Peyer's patch (tissue), 4 donors: ENCODE measurements at places on chromosomes 1 and 21. TPM values are rescaled to one million over a fixed set of nuclear protein-coding genes. Genes with fewer than 3 reads are reported as not detected.

Gene GPR37L1
- total RNA-seq = 0.95 TPM

Gene DSCAM
- 0.19 TPM for total RNA-seq

- DNase-seq = no peak
Measured at GRCh38 chr1:228944296-228944695, 209.0 kb downstream of the RHOU start.

DNA sequence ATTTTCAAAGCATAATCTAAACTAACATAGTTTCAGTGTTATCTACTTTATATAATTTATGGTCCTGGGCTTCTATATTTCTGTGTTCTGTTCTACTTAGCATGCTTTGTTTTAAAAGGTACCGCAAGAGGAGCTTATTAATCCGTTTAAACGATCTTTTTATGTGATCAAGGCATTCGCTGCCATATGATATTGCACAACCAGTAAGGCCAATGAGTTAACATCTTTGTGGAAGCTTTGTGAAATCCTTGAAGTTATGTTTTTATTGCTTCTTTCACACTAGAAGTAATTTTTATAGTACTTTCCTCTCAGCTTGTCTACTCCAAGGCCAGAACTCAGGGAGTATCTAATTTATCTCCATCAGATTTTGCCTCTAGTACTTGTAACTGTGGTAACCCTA is 8.9 kb downstream of the LRRC8C start:
- no peak for DNase-seq

DNA sequence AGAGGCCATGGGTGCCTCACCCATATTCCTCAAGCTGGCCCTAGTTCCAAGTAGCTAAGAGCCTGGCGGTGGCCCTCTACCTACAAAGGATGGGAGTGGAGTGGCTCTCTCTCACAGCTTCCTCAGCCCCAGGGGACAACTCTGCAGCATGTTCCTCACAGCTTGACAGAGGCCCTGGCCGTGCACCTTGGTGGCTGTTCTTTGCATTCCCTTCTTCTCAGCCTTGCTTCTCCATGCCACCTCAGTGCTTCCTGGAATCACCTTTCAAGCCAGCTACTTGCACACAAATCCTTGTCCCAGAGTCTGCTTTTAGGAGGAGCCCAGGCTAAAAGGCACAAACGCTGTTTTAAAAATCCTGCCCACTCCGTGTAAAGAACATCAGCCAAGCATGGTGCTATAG is 69.0 kb upstream of the DIRAS3 start:
- DNase-seq = no peak

GRCh38 chr1:173431304-173432045 is 45.7 kb upstream of the PRDX6 start:
- DNase-seq = peak; percentile 95

DNA sequence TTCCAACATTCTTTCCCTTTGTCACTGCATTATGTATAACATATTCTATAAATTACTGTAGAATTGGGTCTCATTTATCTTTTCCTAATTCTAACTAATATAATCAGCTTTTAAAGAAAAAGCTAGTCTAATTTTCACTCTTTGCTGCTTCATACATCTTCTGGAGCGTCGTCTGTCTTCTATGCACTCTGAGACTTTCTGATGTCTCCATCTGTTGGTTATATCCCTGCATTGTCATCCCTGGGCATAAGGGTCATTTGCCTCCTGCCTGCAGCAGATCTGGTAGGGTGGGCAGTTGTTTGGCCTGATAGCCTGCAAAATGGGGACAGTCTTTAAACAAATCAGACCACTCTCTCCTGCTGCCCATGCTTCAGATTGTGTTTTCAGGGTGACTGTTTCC is 40.8 kb upstream of the DYNLT5 start:
- DNase-seq = no peak

DNA sequence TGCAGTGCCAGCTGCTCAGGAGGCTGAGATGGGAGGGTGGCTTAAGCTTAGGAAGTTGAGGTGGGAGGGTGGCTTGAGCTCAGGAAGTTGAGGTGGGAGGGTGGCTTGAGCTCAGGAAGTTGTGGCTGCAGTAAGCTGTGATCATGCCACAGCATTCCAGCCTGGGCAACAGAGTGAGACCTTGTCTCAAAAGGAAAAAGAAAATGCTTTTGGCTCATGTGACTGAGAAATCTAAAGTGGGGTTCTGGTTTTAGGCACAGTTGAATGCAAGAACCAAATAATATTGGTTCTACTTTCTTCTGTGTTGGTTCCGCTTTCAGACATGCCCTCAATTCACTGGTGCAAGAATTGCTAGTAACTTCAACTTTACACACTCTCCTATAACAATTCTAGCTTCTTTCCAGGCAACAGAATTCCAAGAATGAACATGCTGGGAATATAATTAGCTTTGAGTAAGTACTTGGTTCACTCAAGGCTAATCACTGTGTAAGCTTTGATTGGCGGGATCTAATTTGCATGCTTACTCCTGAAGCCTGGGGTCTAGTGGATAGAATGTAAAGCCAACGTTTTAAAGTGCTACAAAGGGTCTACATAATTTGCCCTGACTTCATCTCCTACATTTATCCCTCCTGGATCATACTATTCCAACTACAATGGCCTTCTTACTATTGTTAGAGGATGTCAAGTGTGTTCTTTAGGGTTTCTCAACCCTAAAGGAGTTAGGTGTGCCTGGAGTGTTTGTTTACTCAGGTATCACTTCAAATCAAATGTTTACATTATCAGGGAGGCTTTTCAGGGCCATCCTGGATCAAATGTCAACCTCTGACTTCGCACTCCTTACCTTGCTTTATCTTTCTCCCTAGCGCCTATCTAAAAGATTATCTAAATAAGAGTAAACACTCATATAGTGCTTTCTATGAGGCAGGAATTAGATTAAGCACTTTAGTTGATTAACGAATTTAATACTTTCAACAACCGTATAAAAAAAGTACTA is 115.1 kb downstream of the SLC16A1 start:
- no peak for DNase-seq

- no peak for DNase-seq
Measured at GRCh38 chr21:44700101-44701022, 3.4 kb downstream of the KRTAP10-12 start.

DNA sequence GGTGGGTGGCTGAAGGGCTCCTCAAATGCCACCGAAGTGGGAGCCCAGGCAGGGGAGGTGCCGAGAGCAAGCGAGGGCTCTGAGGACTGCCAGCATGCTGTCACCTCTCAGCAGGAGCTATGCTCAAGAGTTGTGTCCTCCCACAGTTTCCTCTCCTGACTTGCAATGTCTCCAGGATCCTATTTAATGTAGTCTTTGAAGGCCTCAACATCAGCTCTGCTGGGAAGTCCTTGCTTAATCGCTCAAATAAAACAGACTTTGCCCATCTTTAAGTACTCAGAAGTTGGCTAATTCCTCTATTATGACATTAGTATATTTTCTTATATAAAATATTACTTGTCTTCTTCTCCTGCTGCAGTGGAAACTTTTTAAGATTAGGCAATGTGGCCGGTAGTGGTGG is 154.2 kb upstream of the NRIP1 start:
- no peak for DNase-seq

DNA sequence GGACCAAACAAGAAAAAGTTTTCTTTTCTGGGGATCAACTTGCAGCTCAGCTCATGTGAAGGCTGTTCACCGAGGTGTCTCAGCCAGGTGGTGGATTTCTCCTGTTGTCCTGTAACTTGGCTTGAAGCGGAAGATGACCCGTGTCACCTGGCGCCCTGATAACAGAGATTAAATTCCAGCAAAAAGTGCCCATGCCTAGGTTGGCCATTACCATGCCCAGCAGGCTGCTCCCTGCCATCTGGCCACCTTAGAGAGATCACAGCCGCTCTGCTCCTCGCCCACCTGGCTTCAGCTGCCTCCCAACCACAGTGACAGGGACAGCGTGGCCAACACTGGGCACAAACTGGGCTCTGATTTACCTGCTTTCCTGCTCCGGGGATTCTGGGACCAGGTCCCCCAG is 149.5 kb downstream of the ZBTB18 start:
- no peak for DNase-seq

GRCh38 chr1:76949503-76949902 is 82.2 kb downstream of the ST6GALNAC5 start:
- DNase-seq = no peak

DNA sequence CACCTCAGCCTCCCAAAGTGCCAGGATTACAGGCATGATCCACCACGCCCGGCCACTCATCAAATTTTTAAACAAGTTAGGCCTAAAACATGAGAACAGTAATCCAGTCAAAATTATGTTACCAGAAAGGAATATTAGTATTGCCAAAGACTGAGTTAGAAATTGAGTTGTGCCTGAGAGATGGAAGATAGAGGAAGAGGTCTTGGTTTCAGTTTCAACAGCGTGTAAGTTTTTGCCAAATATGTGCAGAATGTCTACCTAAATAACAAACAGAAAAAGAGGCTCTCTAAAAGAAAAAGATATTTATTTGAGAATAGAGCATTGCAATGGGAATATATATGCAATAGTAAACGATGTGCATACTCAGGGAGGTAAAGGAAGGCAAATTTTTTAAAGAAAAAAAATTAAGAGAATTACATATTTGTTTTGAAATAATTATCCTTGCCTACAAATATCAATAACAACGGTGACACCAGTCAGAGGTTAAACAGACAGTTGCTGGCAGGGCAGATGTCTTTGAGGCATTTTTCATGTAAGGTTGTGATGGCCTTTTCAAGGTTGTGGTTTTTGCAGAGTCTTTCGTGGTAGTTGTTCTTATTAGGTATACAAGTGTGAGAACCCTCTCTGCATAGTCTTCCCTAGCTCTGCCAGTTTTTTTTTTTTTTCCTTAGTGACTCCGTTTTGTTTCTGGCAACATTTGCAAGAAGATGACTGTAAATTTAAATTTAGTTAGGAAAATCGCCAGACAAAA is 2.2 kb upstream of the CD1B start:
- DNase-seq = no peak

DNA sequence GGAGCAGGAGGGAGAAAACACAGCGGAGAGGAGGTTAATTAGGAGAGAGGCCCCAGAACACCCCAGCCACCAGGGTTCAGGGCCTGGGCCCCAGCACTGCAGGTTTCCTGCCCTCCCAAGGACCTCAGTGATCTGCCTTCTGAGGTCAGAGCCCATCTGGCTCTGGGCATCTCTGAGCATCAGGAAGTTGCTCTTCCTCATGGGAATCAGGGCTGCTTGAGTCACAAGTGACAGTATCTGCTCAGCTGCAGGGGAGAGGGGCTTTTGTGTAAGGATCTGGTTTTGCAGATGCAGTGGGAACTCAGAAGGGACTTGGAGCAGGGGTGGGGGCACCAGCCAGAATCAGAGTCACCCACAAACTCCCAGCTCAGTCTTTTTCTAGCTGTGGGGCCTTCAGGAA is 472.1 kb downstream of the PTPRU start:
- DNase-seq = no peak
